Transverse colon (tissue), 4 donors: ENCODE measurements at places on chromosomes 13 and 19.

- no peak for DNase-seq
Observed at GRCh38 chr13:39910041-39910440, 254.6 kb downstream of the COG6 start.

DNA sequence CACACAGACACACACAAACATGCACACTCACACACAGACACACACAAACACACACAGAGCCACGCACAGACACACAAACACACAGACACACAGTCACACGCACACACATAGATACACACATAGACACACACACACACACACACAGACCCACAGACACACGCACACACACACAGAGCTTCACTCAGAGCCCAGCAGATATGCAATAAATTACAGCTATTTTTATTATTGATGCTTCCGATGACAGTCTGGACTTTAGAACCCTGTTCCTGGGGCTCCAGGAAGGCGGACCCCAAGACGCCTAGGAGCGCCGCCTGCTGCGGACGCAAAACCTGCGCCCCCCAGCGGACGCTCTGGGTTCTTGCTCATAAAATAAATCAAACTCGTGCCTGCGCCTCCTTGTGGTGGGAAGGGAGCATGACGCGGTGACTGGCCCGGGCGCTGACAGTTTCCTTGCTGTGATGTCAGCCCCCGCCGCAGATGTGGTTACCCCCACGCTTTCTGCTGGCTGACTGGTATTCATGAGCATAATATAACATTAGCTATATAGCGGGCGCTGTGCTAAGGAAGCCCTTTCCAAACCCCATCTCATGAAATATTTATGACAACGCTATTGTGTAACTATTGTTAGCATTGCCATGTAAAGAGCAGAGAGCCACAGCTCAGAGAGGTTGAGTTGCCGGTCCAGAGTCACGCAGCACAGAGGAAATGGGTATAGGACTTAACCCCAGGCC lies 64.4 kb upstream of the TM9SF2 start:
- DNase-seq = peak; percentile 90

- DNase-seq = no peak
Observed at GRCh38 chr19:51714848-51715247, 8.9 kb downstream of the HAS1 start.

GRCh38 chr19:5225486-5226345 lies 114.9 kb downstream of the PTPRS start:
- DNase-seq = no peak

DNA sequence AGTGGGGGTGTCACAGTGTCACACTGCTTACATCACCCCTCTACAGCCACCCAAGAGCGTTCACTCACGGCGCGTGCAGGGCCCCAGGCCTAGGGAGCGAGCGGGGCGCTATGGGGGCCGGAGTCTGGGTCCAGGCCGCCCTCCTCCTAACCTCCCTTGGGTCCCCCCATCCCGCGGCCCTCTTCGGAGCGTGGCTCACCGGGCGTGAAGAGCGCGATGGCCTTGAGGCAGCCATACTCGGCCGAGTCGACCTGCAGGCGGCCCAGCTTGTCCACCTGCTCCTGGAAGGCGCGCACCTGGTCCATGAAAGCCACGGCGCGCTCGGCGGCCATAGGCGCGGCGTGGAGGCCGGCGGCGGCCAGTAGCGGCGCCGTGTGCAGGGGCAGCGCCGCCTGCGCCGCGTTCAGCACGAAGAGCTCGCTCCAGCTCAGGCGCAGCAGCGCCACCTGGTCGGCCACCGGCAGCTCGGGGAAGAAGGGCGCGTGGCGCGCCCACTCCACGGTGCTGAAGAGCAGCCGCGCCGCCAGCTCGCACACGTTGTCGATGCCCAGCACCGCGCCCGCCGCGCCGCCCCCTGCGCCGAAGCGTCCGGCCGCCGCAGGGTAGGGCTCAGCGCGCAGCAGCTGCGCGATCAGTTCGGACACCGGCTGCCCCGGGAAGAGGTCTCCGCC lies 9.4 kb downstream of the OCEL1 start:
- DNase-seq = peak; percentile 80

DNA sequence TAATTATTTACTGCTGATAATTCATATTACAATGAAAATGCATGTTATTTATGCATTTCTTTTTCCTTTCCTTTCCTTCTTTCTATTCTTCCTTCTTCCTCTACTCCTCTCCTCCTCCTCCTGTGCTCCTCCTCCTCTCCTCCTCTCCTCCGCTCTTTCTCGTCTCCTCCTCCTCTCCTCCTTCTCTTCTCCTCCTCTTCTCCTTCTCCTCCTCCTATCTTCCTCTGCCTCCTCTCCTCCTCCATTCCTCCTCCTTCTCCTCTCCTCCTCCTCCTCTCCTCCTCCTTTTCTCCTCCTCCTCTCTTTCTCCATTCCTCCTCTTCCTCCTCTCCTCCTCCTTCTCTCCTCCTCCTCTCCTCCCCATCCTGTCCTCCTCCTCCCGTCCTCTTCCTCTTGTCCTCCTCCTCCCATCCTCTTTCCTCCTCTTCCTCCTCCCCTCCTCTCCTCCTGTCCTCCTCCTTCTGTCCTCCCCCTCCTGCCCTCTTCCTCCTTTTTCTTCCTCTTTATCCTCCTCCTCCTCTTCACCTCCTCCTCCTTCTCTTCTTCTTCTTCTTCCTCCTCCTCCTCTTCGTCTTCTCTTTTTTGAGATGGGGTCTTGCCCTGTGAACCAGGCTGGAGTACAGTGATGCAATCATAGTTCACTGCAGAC lies 14.7 kb downstream of the ADGRE2 start:
- DNase-seq = no peak

DNA sequence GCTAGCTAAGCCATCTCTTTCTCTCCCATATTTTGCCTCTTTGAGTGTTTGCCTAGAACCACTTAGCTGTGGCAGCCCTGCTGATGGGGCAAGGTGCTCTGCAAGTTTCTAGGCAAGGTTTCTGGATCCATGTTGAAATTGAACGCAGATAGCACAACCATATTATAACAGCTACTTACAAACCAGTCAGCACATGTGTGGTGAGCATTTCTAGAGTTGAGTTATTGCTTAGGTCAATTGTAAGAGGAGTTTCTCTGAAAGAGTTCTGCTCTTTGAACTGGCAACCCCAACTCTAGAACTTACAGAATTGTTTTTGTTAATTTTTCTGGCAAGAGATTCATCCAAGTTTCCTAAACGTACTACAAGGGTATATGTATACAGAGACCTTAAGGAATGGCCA lies 103.3 kb downstream of the GGACT start:
- DNase-seq = no peak
